ENCODE measurements at places on chromosomes 6 and 20.
A peak's percentile ranks its signal among the peaks of the same experiment; 100 is the strongest.

DNA sequence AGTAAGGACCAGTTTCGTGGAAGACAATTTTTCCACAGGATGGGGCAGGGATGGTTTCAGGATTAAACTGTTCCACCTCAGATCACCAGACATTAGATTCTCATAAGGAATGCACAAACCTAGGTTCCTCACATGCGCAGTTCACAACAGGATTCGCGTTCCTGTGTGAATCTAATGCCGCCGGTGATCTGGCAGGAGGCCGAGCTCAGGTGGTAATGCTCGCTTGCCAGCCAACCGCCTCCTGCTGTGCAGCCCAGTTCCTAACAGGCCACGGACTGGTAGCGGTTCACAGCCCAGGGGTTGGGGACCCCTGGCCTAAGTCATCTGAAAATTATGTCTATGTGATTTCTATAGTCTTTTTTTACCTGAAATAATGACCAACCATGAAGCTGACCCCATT is 217.5 kb downstream of the TMEM200A start:
- DNase-seq = peak; percentile 17

DNA sequence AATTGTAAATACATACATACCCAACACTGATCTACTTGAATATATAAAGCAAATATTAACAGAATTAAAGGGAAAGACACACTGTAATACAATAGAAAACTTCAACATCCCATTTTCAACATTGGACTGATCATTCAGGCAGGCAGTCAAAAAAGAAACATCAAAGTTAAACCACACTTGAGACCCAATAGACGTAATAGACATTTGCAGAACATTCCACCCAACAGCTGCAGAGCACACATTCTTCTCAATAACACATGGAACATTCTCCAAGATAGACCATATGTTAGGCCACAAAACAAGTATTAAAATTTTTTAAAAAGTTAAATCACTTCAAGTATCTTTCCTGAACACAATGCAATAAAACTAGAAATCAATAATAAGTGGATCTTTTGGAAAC is 698.2 kb downstream of the COL12A1 start:
- DNase-seq = no peak

DNA sequence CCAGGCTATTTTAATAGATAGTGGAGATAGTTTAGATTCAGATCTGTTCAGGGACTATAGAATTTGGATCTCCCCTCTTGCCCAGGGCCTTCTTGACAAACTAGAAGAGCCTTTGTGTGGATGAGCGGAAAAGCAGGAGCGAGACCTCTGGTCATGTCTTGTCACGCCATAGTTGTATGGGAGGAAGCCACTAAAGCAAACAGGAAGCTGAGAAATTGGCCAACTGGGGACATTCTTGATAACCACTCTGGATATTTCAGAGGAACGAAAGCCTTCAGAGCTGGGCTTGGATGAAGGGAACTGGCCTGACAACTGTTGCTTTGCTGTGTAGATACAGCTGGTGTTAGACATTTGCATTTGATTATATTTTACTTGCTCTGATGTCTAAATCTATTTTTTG is 54.1 kb upstream of the EXOC2 start:
- no peak for DNase-seq

DNA sequence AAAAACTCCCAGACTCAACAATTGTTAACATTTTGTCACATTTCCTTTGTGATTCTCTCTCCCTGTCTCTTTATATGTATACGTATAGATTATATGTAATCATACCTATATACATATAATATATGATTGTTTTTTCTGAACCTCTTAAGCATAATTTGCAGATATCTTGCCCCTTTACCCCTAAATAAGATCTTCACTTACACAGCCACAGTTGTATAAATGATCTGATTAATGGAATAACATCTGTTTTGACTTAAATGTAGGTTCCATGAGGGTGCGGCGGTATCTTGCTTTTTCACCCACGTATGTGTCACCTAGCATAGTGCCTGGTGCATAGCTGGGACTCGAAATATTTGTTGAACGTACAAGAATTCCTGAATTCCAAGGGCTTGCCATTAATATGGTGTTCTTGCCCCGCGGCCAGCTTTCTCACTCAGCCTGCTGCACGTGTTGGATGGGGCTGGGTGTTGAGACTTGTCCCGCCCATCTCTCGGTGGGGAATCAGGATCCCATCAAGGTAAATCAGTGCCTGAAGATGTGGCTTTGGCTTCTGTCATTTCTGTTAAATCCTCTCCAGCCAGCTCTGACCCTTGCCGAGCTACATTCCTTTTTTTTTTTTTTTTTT is 10.4 kb upstream of the MANBAL start:
- DNase-seq = no peak

- no peak for DNase-seq
Measured at GRCh38 chr20:62215991-62216635, 4.0 kb downstream of the HRH3 start.

- no peak for DNase-seq
Measured at GRCh38 chr20:58141971-58142842, 86.2 kb downstream of the ANKRD60 start.

- peak; percentile 11 for DNase-seq
Measured at GRCh38 chr6:72080260-72080941, 194.1 kb downstream of the RIMS1 start.

DNA sequence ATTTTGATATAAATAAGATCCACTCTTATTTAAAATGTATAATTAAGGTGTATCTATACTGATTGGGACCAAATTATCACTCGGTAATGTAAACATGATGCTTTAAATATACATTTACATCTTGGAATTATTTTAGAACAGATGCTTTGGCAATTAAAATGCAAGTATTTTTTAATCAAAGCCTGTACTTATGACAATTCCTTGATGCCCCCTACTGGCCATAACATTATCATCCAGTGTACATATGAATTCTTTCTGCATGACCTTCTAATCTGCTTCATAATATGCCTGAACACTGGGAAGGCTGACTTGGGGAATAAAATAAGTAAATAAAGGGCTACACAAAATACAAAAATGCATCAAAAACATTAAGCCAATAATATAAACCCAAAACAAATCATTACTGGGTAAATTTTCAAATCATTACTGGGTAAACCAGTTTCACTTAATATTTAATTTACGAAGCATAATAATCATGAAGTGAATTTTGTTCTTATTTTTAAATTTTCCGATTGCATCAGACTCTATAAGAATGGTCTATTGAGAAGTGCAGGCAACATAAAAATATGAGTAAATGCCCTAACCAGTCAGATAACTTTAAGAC is 65.1 kb downstream of the CGA start:
- DNase-seq = peak; percentile 28

- no peak for DNase-seq
Measured at GRCh38 chr6:2558098-2558680, 192.5 kb downstream of the MYLK4 start.

- peak; percentile 81 for DNase-seq
Measured at GRCh38 chr6:106511288-106512047, 117.8 kb downstream of the RTN4IP1 start.

DNA sequence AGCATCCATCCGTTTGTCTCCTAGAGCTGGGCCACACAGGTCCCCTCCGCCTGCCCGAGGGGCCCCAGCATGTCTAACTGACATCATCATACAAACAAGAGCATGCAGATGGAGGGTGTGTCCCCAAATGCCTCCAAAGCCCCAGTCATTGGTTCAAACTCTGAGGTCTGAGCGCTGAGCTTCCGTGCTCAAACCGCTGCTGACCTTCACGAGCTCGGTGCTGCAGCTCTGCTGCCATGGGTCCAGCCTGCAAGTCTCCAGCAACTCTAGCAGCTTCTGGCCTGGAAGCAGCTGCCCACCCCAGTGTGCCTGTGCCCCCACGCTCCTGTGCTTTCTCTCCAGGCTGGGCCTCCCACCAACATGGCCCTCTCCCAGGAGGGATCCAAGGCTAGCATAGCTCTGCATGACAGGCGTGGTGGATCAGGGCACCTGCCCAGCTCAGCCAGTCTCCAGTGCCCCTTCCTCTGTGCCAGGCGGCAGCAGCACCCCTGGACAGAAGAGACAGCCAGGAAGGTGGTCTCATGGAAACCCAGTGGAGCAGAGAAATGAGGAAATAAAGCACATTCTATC is 131.6 kb upstream of the PMEPA1 start:
- DNase-seq = no peak

DNA sequence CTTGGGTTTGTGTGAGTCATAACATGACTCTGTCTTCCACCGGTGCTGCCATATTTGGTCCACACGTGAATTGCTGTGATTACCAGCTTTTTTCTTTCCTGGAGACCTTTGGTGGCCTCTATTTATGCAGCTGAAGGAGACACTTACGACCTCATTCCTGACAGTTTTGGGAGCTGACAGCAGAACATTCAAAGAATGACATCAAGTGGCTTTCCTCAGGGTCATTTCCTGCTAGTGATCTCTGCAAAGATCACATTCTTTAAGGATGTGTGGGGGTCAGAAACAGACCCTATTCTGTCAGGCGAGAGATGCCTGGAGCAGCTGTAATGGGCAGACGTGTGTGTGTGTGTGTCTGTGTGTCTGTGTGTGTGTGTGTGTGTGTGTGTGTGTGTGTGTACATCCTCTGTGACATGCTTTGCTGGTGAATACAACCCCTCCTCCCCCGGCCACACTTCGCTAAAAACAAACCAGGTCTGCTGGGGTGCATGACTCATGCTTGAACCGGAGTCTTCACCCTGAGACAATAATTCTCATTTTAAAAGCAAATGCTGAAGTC is 115.6 kb downstream of the TMEM170B start:
- peak; percentile 8 for DNase-seq

DNA sequence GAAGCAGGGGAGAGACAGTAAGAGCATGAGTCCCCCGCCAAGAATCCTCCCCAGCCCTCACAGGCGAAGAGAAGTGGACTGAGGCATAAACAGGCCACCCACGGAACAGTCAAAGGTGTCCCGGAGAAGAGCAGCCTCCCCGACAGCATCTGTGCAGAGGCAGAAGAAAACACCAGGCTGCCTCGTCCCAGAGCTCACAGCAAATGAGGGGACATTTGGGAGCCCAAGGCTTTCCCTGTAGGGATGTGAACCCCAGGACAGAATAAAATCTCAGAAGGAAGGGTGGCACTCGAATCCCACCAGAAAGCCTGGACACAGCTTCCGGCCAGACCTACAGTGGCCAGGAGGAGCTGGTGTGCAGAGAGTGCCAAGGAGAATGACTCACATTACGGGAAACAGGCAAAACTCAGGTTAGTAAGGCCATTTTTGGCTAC is 90.4 kb downstream of the DLL1 start:
- no peak for DNase-seq

- no peak for DNase-seq
Measured at GRCh38 chr20:63749597-63750508, 10.3 kb downstream of the SLC2A4RG start.

- peak; percentile 11 for DNase-seq
Measured at GRCh38 chr6:75528423-75528822, 34.8 kb upstream of the FILIP1 start.

DNA sequence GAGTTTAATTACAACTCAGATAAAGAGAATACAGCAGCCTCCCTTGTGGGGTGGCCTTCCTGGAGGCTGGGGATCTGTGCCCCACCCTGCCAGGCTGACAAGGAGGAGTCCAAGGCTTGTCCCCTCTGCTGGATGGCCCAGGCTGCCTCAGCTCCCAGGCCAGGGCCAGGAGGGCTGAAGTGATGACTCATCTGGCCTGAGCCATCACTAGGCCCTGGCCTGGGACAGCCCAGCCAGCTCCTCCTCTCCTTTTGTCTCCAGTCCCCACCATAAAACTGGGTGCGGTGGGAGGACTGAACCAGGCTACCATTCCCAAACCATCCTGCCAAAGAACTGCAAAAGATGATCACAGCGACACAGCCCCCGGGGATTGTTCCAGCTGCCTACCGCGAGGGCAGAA is 15.0 kb downstream of the GRM4 start:
- DNase-seq = no peak

Data from GM23338 (cell line).